Daoy (cell line): ENCODE measurements at places on chromosomes 7 and 10. TPM values are rescaled to one million over a fixed set of nuclear protein-coding genes. Genes with fewer than 3 reads are reported as not detected.

Gene MOSPD3
- 9.7 and 11.3 TPM in 2 replicates for total RNA-seq

Gene RASA4
- total RNA-seq: 1.8 and 7.7 TPM in 2 replicates

Gene HABP2
- not detected in 2 replicates for total RNA-seq

Gene ANKRD26
- 4.2 and 5.1 TPM in 2 replicates for total RNA-seq

Gene BEND7
- total RNA-seq: 8.0 and 9.9 TPM in 2 replicates

DNA sequence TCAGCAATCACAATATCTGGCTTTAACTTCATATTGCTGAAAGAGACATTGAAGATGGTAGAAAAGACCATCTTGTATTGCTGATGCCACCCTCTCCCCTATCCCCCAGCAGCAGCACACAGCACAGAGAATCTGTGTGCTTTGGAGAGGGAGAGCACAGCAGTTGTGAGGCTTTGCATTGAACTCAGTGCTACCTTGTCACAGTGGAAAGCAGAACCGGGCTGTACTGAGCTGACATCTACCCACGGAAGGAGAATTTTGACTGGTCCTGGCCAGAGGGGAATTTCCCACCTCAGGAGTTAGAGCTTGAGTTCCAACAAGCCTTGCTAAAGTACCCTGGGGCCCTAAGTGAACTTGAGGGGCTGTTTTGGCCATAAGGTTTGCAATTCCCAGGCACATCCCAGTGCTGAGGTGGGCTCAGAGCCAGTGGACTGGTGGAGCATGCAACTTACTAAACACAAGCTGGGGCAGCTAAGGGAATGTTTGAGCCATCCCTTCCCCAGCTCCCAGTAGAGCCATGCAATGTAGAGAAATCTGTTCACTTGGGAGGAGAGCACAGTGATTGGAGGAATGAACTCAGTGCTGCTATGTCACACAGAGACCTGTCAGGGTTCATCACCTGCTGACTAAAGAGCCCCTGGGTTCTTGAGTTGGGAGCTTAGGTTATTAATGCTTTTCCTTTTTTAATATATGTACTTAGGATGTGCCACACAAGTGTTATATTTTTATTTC, 62.1 kb downstream of the OR13A1 start:
- DNase-seq: no peak

DNA sequence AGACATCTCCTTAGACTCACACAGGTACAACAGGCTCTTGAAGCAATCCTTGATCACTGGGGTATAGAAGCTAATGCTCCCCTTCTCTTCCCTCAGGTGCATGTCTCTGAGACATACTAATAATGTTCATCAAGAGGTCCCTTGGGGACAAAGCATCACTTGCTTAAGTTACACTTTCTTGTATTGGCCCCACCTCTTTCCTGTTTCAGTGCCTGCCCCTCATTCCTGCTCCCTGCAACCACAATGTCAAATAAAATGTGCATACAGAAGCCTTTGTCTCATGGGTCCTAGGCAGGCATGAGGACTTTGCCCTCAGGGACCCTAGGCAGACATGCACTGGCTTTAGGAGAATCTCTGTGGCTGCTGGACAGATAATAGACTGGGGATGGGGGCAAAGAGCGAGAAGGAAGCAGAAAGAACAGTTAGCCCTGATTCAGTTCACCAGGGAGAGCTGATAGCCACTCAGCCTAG, 175.0 kb upstream of the NPY start:
- no peak for DNase-seq

- DNase-seq: no peak
These were observed 157.3 kb downstream of the NOC3L start for GRCh38 chr10:94205396-94205831.

DNA sequence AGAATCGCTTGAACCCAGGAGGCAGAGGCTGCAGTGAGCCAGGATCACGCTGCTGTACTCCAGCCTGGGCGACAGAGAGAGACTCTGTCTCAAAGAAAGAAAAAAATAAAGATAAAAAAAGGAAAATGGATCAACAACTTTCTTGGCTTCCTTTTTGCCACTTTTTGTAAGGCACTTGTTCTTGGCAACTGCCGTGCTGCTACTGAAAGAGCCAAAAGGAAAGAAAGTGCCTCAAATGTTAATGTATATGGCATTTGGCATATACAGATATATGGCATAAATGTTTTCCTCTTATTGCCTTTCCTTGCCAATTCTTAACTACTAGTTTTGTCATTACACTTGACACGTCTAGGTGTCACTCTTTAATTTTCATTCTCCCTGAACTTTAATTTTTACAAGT, 393.7 kb upstream of the LRGUK start:
- DNase-seq: no peak

DNA sequence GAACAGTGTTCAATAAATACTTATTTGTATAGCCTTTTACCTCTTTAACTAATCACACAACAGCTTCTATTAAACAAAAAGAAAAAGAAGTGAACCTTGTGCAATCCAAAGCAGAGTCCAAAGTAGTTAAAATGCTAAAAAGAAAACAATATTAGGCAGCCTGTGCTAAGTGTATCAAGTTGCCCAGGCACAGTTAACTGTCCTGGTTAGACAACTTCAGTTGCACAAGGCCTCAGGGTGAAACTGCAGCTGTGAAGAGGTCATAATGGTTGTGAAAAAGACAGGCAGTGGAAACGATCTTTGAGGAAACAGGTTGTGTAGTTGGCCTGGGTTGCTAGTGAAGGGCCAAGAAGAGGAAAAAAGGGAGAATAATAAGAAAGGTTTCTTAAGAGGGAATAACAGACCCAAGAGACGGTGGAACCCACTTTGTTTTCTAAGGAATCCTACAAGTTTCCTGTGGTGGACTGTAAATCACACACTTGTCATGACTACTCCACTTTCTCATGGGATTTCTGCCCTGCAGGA, 6.0 kb upstream of the CROT start:
- no peak for DNase-seq

- DNase-seq: peak; percentile 52
These were observed 26.1 kb upstream of the GPAM start for GRCh38 chr10:112209684-112210131.

- DNase-seq: no peak
These were observed 41.1 kb downstream of the TMEM270 start for GRCh38 chr7:73901823-73902597.

DNA sequence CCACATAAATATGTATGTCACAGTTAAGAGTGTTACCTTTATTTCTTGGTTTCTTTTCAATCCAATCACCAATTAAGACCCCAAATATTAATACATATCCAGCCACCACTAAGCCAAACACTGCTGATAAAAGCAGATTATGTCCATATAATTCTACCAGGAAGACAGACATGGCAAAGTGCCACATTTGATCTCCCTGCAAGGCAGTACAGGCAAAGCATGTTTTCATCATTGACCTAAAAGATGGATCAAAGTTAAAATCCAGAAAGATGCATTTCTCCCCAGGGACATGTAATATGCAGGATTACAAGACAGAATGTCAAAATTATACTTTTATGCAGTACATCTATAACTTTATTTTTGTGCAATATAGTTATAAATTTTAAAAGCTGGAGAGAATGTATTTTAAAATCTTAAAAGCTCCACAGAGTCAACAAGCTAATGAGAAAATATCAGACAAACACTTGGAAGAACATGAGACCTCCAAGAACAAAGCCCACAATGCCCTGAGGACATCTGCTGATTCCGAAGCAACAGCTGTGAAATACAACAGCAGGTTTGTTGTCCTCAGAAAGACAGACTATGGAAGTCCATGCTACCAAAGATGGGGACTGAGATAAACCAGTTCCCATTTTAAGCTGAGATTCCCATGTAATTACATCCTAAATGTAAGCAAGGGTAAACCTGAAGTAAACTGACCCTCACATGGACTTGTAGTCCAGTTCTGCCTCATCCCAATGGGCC, 54.5 kb upstream of the TOMM7 start:
- DNase-seq: no peak
